Fibroblast of gingiva (primary cell): ENCODE measurements at places on chromosomes 6 and 20.

GRCh38 chr6:22320750-22321149, 23.9 kb upstream of the PRL start:
- DNase-seq: peak; percentile 10

DNA sequence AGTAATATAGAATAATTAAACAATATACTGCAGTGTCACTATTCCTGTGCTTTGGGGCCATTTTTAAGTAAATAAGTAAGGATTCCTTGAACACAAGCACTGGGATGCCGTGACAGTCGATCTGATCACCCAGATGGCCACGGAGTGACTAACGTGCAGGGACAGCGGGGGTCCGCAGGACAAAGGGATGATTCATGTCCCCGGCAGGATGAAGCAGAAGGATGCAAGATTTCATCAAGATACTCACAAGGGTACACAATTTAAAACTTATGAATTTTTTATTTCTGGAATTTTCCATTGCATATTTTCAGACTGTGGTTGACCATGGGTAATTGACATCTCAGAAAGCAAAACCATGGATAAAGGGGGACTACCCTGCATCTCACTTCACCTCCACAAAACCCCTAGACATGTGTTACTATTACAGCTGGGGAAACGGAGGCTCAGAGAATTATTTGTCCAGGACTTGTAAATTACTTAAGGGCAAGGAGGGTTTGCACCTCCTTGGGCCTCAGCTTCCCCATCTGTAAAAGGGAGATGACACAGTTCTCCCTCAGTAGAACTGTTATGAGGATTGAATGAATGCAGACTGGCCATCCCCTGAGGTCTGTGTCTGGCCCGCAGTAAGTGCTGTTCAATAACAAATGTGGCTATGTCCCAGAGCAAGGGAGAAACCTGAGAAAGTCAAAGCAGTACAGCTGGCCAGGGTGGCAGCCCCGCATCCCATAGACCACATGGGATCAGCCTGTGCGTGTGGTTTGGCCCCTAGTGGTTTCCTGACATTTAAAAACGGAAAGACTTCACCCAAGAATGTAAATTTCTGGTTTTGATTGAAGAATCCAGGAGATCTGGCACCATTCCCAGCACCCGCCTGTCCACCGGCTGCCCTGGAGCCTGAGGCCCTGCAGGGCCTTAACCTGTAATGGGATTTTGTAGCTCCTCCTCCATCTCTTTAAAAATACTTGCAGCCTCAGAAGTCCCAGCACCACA, 235.5 kb downstream of the BMP7 start:
- peak; percentile 81 for DNase-seq

DNA sequence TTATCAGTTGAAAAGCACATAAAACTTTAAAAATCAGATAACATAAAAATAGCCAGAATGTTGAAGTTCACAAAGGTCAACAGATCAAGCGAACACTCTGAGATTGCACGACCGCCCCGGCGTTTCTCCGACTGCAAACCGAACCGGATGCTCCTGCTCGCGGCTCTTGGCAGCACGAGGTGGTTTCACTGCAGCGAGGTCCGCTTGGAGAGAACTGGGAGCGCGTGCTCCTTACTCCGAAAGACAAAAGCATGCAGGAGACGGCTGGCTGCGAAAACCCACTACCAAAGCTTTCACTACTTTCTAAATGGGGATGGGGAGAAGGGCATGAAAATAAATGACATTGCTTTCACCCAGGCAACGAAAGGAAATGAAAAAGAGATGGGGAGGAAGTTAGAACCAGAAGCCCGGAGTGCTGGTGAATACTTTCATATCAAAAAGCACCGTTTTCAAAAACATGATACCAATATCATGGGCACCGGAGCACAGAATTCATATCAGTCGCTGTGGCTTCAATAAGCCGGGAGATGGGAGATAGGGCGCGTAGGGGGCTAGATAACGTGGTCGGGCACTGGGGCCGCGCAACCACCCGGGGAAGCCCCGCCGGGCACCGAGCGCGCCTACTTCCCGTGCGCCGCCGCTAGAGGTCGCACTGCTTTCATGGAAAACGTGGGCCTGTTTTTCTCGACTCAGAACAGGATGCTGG, 8.3 kb upstream of the ANKRD60 start:
- peak; percentile 49 for DNase-seq

- DNase-seq: no peak
Observed at GRCh38 chr6:129507846-129508245, 202.1 kb downstream of the ARHGAP18 start.

DNA sequence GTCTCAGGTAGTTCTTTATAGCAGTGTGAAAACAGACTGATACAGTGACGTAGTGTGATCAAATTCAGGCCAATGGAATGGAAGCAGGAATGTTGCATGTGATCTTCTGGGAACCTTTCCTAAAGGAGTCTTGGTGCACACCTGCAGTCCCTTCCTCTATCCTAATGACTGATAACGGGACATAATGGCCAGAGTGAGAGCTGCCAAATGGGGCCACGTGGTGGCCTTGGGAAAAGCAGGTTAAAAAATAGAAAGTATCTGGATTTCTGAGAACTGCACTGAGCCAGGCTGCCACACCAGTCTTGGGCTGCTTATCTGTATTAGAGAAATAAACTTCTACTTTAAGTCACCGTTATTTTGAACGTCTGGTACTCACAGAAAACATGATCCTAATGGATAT, 51.9 kb downstream of the MEP1A start:
- no peak for DNase-seq

DNA sequence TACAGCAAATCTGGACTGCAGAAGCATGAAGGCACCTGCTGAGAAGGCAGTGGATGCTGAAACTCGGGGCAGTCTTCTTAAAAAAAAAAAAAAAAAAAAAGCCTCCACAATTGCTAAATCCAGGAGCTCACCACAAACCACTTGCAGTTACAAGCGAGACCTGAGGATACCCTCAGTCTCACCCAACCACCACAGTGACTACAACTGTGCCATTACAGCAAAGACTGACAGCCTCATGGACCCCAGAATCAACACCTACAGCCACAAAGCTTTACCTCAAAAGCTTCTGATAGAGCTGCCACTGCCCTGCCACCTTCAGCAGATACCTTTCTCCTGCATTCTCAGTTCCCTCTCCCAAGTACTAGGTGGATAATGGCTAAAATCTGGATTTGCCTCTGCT, 9.0 kb downstream of the COL21A1 start:
- no peak for DNase-seq

- no peak for DNase-seq
Observed at GRCh38 chr6:86128130-86128814, 485.6 kb upstream of the SYNCRIP start.

- DNase-seq: no peak
Observed at GRCh38 chr20:57849521-57850215, 139.9 kb upstream of the PMEPA1 start.

DNA sequence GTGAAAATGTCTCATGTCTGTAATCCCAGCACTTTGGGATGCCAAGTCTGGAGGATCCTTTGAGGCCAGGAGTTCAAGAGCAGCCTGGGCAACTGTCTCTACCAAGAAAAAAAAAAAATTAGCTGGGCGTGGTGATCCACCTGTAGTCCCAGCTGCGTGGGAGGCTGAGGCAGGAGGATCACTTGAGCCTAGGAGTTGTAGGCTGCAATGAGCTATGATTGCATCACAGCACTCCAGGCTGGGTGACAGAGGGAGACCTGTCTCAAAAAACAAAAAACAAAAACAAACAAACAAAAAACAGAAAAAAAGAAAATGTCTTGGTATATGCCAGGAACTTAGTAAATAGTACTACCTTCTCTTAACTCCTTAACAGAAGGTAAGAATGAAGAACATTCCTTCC, 31.4 kb upstream of the TMEM14A start:
- DNase-seq: no peak

- DNase-seq: peak; percentile 65
Observed at GRCh38 chr20:8875586-8875985, 193.3 kb upstream of the PLCB4 start.

DNA sequence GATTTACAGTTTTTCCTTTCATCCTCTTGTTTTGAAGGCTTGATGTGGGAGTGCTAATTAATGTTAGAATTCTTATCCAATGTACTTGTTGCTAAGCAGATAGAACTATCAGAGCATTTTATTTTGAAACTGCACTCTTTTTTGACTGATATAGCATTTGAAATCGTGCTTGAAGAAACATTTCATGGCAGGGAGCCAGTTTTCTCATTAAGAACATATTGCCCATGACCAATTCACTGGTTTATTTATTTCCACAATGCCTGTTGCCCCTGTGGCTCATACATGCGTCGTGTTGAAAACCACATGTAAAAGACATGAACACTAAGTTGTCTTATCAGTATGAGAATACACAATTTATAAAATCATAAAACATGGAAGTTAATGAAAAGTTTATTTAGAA, 479.7 kb upstream of the FLRT3 start:
- peak; percentile 13 for DNase-seq

DNA sequence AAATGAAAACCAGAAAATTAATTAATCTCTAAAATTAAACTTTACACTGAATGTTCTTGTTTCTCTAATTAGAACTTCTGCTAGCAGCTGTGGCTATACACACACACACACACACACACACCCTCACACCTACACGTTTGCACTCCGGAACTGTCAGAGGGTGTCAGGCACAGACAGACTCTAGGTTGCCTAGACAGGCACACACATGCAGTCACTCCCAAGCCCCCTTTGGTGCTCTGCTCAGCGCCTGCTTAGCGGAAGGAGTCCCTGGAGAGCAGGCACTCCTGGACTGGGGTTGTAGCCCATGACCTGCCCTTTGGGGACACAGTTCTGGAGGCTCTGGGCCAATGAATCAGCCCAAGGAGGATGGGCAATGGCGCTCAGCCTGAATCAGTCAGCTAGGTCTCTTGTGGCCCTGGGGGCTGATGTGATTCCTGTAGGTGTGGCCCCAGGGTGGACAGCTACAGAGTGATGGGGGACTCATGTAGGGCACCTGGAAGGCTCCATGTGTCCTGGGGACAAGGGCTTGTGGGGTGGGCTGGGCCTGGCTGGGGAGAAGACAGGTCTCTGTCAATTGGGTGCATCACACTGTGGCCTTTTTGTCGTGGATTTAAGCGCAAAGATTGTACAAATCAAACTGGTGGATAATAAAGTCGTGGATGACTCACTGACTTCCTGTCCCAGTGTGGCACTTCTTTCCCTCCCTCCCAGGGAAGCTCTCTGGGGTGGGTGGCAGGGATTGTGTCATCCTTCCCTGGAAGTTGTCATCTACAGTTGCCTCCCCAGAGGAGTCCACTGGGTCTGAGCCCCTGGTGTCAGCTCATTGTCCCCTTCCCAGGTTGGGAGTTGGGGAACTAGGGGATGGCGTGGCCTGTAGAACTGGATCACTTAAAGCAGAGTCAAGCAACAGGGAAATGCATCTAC, 8.8 kb downstream of the TMEM151B start:
- DNase-seq: no peak

DNA sequence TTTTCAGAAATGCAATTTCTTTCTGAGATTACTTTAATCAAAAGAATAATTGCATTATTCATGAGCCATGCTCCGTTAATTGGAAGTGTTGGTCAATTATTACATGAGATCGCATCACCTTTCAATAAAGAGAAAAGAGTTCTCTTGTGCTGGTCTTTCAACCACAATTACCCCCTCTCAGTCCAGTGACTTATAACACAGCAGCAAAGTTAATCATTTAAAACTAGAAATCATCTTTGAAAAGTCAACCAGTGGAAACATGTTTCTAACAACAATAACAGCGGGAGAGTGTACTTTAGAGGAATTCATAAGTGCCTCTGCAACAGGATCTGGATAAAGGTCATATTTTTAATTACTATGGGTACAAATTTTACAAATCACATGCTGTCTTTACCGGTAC, 384.4 kb upstream of the AGPAT4 start:
- DNase-seq: no peak

- no peak for DNase-seq
Observed at GRCh38 chr6:145899915-145900569, 64.1 kb downstream of the SHPRH start.

- no peak for DNase-seq
Observed at GRCh38 chr6:44833248-44833647, 445.7 kb downstream of the CDC5L start.

DNA sequence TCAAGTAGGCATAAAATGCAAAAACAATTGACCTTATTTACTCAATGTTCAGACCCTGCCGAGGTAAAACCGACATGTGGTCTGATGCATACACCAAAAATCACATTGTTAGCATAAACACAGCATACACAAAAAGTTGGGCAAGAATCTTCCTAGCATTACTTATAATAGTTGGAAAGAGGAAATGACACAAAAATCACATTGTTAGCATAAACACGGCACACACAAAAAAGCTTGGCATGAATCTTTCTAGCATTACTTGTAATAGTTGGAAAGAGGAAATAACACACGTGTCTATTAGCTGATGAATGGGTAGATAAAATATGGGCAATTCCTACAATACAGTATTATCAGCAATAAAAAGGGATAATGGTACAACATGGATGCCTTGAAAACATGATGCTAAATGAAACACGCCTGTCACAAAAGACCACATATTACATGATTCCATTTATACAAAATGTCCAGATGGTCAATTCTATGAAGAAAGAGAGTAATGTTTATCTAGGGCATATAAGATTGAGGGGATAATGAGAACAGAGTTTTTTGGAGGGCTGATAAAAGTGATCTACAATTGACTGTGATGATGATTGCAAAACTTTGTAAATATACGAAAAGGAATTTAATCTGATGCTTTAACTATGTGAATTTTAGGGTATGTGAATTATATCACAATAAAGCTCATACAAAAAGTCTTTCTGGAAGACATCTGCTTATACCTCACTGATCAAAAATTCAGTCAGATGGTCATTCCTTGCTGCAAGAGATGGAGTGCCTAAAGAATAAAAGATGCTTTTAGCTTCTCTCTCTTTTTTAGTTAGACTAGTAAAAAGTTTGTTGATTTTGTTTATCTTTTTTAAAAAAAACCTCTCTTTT, 1019.5 kb upstream of the CITED2 start:
- DNase-seq: peak; percentile 73

DNA sequence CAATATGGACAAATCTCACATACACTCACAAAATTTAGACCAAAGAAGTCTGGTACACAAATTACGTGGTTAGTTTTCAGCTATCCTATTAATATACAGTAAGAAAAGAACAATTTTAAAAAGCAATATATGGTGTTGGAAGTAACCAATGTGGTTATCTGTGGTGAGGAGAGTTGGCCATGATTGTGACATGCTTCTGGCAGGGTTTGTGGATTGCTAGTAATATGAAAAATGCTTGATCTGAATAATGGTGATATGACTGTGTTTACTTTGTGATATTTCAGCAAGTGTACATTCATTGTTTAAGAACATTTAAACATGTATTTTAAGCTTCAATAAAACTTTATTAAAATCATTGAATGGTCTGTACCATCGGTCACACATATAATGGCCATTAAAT, 99.1 kb downstream of the ADGB start:
- DNase-seq: no peak

- DNase-seq: no peak
Observed at GRCh38 chr20:62925420-62926228, 681 bp downstream of the DIDO1 start.

- DNase-seq: no peak
Observed at GRCh38 chr20:48096212-48096875, 311.1 kb upstream of the SULF2 start.

DNA sequence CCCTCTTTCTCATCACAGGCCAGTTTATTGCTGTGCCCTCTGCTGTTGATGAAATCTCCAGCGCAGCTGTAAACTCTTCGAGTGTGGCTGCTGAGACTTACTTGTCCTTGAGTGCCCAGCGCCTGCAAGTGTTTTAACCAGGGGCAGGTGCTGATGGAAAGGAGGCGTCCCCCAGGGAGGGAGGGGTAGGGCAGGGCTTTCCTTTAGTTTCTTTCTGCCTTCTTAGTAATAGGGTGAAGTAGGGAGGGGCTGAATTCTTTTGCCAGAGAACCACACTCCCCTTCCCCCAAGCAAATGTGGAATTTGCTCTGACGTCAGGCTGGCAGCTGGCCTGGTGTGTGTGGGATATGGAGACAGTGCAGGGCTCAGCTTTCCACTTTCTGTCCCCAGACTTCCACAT, 61.2 kb downstream of the IGF2R start:
- DNase-seq: peak; percentile 94
